Activated naive CD4-positive, alpha-beta T cell treated with anti-CD3 and anti-CD28 coated beads, Interleukin-2, amount 50 U/mL, for 72 hours (primary cell): ENCODE measurements at places on chromosomes 12 and 14. TPM values are rescaled to one million over a fixed set of nuclear protein-coding genes. Genes with fewer than 3 reads are reported as not detected.

DNA sequence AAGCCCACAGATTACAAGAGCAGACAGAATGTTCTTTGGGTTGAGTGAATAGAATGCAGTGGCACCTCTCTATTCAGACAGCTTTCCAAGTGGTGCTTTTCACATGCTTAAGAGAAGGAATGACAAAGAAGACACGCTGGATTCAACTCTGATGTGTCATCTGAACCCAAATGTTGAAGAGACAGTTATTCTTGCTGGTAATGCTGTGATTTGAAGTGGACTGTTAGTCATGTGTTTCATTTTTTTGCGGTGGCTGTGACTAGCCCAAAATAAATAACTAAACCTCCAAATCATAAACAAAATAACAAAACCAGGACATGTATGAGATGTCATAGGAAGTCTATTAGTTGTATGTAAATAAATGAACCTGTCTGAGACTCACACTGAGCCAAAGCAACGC is 391.8 kb upstream of the PRICKLE1 start:
- DNase-seq, result no peak

- no peak for DNase-seq
Measured at GRCh38 chr14:68233101-68233784, 413.7 kb downstream of the RAD51B start.

GRCh38 chr12:53048780-53049401 is 974 bp upstream of the TNS2 start:
- no peak for DNase-seq

- DNase-seq, result no peak
Measured at GRCh38 chr12:25017336-25017735, 68.4 kb upstream of the BCAT1 start.

DNA sequence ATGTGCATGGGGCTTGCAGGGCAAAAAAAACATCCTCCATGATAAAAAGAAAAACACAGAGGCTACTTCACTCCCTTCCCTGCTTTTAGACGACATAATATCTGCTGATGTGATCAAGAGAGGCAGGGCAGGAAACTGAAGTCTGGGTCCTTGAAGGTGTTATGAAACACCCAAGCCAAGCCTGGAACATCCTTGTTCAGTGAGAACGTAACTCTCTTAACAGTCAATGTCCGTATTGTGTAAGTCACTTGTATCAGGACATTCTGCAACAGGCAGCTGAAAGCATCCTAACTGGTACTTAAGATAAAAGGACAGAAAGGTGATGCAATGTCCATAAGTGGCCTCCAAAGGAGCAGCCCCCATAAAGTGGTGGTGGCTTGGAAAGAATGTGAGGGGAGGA is 20.0 kb downstream of the KCNK10 start:
- no peak for DNase-seq

GRCh38 chr14:26549571-26549970 is 48.3 kb downstream of the NOVA1 start:
- no peak for DNase-seq

DNA sequence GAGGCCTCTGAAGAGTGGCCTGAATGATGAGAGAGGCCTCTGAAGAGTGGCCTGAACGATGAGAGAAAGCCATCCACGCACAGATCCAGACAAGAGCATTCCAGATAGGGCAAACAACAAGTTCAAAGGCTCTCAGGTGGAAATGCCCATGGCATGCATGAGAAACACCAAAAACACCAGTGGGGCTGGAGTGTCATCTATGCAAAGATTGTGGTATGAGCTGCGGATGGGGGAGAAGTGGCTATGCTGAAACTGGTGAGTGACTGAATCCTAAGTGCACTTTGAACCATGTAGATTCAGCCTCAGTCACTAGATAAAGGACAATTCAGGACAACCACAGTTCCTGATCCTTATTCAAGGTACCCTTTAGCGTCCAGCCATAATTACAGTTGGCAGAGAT is 79.4 kb upstream of the GZMB start:
- no peak for DNase-seq

GRCh38 chr14:89493406-89493805 is 76.4 kb upstream of the FOXN3 start:
- no peak for DNase-seq

GRCh38 chr14:61147381-61147821 is 133.7 kb downstream of the TMEM30B start:
- DNase-seq, result no peak

GRCh38 chr12:79374545-79374944 is 316.2 kb downstream of the PAWR start:
- DNase-seq, result no peak

- DNase-seq, result no peak
Measured at GRCh38 chr12:65217086-65217485, 47.7 kb downstream of the LEMD3 start.

- no peak for DNase-seq
Measured at GRCh38 chr12:16857456-16857923, 251.5 kb upstream of the LMO3 start.

DNA sequence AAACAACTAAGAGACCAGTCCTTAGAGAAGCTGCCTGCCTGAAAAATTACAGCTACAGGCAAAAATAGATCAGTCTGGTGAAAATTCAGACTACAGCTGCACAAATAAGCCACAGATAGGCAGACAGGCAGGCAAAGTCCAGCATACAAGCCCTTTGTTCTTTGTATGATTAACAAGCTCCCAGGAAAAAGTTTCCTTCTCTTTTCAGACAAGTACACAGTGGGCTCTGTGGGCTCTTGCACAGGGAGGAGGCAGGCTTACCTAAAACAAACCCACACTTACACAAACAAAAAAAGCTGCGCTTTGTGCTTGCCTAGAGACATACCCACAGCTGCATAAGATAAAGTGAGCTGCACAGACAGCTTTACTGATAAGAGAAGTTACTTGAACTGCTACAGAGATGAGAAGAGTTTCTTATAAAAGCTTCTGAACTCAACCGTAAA is 7.7 kb downstream of the OR6C68 start:
- no peak for DNase-seq

DNA sequence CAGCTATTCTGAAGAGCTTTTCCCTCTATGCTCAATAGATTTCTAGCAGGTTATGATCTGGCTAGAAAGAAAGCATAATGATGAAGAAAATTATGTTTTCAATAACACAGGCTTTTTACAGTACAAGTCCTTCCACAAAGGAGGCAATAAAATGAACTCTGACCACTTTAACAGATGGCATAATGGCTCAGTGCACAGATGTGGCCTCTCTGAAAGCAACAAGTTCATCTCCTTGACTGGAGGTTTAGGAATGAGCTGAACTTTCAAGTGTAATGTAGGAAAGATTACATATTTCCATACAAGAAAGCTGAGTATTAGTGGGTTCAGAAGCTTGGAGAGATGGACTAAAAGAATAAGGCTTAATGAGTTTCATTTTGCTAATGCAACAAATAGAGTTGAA is 147.4 kb downstream of the EFCAB11 start:
- no peak for DNase-seq

DNA sequence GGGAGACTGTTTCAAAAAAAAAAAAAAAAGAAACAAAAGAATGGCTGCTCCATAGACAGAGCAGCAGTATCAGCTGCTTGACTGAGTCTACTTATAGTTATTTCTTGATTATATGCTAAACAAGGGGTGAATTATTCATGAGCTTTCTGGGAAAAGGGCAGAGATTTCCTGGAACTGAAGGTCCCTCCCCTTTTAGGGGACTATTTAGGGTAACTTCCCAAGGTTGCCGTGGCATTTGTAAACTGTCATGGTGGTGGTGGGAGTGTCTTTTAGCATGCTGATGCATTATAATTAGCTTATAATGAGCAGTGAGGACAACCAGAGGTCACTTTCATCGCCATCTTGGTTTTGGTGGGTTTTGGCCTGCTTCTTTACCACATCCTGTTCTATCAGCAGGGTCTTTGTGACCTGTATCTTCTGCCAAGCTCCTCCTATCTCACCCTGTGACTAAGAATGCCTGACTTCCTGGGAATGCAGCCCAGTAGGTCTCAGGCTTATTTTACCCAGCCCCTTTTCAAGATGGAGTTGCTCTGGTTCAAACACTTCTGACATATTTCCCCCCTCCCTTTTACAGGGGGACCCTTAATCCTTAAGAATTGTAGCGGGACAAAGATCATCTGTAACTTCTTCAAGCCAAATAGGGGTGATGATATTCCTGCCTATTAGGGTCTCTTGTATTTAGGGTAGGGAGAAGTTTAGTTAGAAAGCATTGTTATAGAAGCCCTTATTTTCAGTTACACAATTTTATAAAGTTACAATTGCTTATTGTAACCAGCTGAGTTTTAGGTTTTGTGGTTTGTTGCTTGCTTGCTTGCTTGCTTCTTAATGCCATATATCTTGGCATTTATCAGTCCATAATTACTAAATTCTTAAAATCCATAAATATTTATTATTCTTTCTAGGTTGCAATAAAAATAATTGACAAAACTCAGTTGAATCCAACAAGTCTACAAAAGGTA is 42.5 kb downstream of the MARK3 start:
- peak; percentile 61 for DNase-seq

DNA sequence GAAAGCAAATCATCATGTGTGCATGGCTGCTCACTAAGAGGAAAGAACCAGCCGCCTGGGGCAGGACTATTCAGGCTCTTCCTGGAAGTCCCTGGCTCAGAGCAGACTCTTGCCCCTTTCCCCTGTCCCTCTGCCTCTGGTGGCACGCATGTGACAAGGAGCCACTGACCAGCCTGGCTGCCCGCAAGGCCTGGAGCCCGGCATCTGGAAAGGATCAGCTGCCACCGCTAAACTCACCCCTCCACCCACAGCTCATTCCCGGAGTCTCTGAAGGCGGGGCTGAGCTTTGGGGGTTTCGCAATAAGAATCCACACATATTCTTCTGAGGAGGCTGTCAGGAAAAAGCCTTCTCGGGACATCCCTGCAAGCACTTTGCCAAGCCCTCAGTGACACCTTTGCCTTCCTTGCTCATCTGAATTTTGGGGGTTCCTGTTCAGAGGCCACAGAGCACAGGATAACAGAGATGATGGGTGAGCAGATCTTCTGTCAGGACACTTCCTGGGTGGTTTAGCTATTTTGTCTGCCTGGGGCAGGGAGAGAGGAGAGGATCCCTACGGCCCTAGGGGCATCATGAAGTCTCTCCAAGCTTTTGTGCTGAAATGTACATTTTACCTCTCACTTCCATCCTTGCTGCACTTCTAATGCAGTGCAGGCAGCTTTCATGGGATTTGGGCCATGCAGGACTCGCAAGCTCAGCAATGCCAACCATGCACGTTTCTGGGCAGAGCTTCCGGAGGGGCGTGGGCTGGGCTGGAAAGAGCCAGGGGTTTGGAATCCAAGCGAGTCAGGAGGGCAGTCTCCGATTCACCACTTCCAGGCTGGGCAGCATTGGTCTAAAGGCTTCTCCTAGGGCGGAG is 124.8 kb upstream of the MAP1LC3B2 start:
- DNase-seq, result no peak

DNA sequence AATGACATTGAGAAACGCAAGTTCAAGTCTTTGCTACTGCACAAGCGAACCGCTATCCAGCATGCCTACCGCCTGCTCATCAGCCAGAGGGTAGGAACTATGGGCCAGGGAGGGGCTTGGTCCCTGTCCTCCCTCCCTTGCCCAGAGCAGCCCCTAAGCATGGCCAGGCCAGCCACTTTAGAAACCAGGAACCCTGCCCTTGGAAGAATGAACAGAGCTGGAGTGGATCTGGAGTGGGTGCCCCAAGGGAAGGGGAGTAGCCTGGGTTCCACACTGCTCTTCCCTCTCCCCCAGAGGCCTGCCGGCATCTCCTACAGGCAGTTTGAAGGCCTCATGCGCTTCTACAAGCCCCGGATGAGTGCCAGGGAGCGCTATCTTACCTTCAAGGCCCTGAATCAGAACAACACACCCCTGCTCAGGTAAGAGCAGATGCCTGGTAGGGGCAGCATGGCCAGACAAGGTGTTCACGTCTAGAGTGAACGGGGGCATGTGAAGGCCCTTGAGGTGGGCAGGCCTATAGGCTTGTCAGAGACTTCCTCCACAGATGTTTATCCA is 55.8 kb downstream of the TPCN1 start:
- no peak for DNase-seq

GRCh38 chr12:3200814-3201233 is 123.6 kb downstream of the TSPAN9 start:
- no peak for DNase-seq

DNA sequence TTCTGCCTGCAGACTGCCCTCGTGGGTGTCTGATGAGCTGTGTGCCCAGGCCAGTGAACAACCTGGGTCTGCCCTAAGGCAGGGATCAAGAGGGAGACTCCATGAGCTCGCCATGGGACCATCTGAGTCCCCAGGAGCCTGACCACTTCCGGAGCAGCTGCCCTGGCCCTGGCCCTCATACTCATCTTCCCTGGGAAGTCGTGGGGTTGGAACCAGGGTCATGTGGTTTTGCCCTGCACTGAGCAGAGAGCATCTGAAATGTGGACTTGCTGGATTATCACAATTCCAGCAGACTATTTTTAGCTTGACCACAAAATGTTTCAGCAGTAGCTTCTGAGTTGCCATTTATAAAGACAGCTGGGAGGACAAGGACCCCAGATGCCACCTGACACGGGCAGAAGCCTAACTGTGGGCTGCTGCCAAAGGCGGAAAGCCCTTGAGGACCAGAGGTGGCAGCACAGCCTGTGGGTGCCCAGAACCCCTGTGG is 6.7 kb downstream of the BTBD6 start:
- DNase-seq, result no peak

GRCh38 chr12:104498211-104498801 is 41.6 kb downstream of the CHST11 start:
- no peak for DNase-seq

- DNase-seq, result no peak
Measured at GRCh38 chr12:4434301-4434700, 11.3 kb downstream of the FGF6 start.

- DNase-seq, result no peak
Measured at GRCh38 chr12:84056-84455, 17.5 kb downstream of the IQSEC3 start.

DNA sequence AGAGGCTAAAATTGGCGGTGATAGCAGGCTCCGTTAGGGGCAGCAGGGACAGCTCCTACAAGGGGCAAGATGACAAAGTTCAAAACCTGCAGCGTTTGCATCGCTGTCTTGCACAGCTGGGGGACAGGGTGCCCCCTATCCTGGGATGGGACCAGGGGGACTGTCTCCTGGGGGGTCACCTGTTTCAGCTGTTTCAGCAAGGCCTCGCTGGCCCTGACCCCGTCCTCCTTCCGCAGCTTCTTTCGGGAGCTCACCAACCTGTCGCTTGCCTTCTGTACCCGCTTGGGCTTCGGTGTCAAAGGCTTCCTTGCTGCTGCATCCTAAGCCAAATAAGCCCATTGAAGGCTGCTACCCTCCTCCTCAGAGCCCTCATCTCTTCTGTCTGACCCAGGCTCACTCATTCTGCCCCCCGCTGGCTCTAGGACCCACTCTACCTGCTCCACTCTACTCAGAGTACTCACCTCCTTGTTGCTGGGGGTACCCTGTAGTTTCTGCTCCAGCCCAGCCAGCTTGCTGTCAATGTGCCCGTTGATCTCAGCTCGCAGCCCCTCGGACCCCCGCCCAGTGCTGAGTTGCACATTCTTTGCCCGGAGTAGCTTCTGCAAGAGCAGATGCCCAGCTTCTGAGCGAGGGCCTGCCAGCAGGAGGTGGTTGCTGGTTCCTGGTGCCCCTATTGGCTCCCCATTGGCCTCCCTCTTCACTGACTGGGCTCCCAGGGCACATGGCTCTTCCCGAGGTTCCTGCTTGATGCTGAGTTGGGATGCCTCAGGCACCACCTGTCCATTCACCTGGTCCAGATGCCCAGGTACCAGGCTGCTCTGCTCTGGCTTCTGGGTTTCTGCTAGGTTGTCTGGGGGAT is 12.4 kb upstream of the PRKAG1 start:
- no peak for DNase-seq

GRCh38 chr12:99498756-99499155 is 148.8 kb upstream of the GARIN6 start:
- DNase-seq, result no peak

GLS2 gene
- total RNA-seq, result 4.7 TPM

LAG3 gene
- 71.3 TPM for total RNA-seq

CPNE6 gene
- total RNA-seq, result 0.14 TPM

ESPL1 gene
- total RNA-seq, result 32.8 TPM

BMP4 gene
- not detected for total RNA-seq
